ENCODE measurements at places on chromosomes 2 and 18. TPM values are rescaled to one million over a fixed set of nuclear protein-coding genes. Genes with fewer than 3 reads are reported as not detected.
A peak's percentile ranks its signal among the peaks of the same experiment; 100 is the strongest.

The CDK15 gene
- total RNA-seq, result 5.3 TPM

The QPCT gene
- total RNA-seq, result 0.79 TPM

DNA sequence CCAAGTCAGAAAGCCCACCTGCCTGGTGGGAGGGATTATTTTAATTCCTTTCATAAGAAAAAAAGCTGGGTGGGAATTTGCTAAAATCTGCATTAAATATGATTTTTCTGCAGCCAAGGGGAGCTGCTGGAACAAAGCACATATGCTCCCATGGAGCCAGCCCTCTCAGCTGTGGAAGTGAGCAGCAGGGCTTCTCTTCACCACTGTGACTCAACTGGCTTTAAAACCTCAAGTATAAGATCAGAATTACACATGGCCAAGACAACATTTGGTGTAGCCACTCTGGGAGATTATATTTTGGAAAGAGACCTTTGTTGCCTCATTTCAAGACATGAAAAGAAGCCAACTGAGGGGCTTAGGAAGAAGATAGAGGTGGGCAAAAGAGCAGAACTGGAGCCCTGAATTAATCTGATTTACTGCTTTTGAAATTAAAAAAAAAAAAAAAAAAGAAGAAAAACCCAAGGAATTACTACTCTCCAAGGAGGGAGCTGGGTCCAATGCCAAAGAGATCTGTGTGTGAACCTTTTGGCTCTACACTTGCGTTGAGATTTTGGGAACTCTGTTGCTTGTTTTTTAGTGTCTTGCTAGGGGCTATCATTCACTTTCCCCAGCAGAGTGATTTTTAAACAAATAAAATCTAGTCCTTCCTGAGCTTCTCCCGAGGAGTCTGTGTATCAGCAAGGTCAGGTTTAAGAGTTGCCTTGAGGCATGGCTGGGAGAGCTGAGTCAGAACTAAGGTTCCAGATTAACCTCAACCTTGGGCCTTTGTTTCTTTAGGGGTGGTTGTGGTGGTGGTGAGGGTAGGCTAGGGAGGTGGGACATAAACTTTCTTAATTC, 6.0 kb downstream of the LHCGR start:
- no peaks in the 10 kb centered on the region for H3K36me3 ChIP-seq
- peaks cover 6% of the 10 kb centered on the region for H3K4me1 ChIP-seq
- H3K4me3 ChIP-seq, result no peak overlapping the region
- no peak overlapping the region for H3K27ac ChIP-seq
- no peaks in the 10 kb centered on the region for H3K27me3 ChIP-seq

DNA sequence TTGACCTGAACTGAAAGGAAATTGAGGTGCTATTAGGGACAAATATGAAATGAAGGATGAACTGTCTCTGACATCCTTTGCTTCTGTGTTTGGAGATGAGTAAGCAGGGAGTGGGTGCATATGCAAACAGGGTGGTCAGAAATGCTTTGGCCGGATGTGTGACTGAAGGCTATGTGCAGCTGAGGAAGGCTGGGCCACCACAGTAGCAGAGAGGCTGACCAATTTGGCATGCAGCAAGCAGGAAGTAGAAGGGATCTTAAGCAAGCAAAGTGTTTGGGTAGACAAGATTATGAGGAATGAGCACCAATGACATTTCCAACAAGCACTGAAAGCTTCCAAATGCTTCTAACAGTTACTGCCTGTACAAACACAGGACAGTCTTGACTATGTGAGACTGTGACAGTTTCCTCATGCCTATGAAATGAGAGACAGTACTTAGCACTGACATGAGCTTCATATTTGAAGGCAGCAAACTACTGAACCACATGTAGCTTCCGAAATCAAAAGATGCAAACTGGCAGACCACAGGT, 3.3 kb upstream of the ACTR3 start:
- no peak overlapping the region for H3K4me3 ChIP-seq
- no peak for DNase-seq
- no peaks in the 10 kb centered on the region for H3K27me3 ChIP-seq
- H3K36me3 ChIP-seq, result no peaks in the 10 kb centered on the region
- no peak overlapping the region for H3K27ac ChIP-seq

DNA sequence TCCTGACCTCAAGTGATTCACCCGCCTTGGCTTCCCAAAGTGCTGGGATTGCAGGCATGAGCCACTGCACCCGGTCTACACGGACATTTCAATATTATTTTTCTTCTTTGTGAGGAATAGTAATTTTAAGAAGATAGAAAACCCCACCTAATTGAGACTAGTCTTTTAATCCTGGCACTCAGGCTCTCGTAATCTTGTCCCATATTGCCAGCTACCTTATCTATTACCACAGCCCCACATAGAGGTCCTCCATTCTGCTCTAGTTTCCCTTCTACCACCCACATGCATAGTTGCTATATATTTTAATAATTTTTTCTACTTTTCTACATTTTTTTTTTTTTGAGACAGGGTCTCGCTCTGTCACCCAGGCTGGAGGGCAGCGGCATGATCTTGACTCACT, 9.5 kb upstream of the USP14 start:
- H3K4me1 ChIP-seq, result no peaks in the 10 kb centered on the region
- H3K27ac ChIP-seq, result no peak overlapping the region
- no peaks in the 10 kb centered on the region for H3K27me3 ChIP-seq
- H3K36me3 ChIP-seq, result no peaks in the 10 kb centered on the region
- DNase-seq, result no peak

- H3K27me3 ChIP-seq, result no peaks in the 10 kb centered on the region
- no peak for DNase-seq
- H3K27ac ChIP-seq, result no peak overlapping the region
- H3K36me3 ChIP-seq, result no peaks in the 10 kb centered on the region
These were observed 35.4 kb downstream of the BARD1 start for GRCh38 chr2:214774108-214774507.

DNA sequence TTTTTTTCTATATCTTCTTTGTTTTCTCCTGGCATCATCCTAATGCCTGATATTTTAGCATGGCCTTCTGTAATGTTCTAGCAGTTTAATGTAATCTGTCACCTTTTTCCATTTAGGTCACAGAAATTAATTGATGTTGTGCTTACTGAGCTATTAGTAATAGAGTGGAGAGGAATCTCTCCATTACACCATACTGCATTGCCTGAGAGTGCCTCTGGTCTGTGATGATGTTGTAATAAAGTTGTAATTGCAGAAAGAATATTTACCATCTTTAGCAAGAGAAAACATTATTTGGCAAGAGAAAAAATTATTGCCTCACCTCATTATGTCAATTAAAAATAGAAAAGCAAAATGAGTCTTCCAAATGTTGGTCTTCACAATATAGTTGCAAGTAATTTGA, 213.2 kb downstream of the KCNJ3 start:
- H3K36me3 ChIP-seq, result no peaks in the 10 kb centered on the region
- H3K4me1 ChIP-seq, result no peaks in the 10 kb centered on the region
- H3K4me3 ChIP-seq, result no peak overlapping the region
- no peak for DNase-seq
- no peak overlapping the region for H3K27ac ChIP-seq

GRCh38 chr2:121346859-121347258, 61.9 kb upstream of the TFCP2L1 start:
- no peak overlapping the region for H3K27ac ChIP-seq
- no peak for DNase-seq
- H3K27me3 ChIP-seq, result no peaks in the 10 kb centered on the region
- H3K4me1 ChIP-seq, result no peaks in the 10 kb centered on the region
- H3K4me3 ChIP-seq, result no peak overlapping the region

DNA sequence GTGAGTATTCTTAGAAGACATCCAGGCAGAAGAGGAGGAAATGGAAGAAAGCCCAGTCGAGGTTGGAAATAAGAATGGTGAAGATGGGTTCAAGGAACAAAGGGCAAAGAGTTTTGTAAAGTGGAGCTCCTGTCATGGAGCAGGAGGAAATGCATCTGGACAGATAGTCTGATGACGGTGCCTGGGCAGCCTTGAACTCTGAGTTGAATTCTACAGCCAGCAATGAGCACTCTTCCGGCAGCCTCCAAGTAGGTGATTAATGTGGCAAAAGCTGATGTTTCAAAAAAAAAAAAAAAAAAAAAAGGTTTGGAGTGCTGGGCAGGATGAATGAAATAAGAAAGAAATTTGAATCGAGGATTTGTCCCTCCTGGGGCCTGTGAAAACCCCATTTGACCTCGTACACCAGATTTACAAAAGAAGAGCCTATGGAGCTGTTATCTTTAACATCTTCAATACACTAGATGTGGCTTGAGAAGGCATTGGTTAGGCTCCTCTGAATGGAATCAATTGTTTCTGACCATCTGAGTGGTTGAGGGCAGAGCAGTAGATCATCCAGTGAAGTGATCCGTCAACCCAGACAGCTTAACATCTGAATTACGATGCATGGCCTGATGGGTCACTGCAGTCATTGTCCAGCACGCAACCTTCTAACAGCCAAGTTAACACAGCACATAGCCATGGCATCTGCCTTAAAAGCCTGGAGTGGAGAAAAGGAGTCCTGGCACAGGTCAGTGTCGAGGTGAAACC, 449.7 kb downstream of the TXNL1 start:
- peak; percentile 67 for DNase-seq
- H3K36me3 ChIP-seq, result no peaks in the 10 kb centered on the region
- H3K4me3 ChIP-seq, result no peak overlapping the region
- peaks cover 5% of the 10 kb centered on the region for H3K4me1 ChIP-seq
- no peaks in the 10 kb centered on the region for H3K27me3 ChIP-seq

All from ovary (tissue), 10 donors.